ENCODE measurements at places on chromosomes 2 and 18.

DNA sequence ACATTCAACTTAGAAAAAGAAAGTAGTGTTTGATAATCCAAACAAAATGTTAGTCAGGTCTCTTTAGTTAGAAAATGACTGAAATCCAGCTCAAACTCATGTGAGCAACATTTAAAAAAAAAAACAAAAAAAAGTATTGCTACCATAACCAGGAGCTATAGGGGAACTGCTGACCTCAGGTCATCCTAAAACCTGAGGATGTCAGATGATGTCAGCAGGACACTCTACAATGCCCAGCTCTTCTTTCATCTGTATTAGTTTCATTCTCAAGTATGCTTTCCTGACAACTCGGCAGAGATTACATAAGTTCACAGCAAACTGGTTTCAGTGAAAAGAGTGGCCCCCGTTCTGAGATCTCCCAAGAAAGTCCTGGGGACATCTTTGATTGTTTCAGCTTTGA, 4.2 kb upstream of the ESCO1 start:
- DNase-seq = no peak

DNA sequence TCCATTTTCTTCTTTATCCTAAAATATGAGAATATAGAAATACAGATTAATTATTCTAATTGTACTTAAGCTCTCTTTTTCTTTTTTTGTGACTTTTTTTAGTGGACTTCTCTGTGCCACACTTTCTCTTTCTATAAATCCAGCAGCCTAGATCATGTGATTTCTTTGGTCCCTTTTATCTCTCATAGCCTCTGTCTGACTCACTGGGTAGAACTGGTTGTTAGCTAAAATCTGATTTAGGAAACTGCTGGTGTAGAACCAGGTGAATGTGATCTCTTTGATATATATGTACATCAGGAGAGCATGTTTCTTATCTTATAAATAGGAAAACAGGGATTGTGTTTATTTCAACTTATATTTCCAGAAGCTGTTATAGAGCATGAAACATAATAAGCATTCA, 54.9 kb downstream of the VRK2 start:
- DNase-seq = no peak

- DNase-seq = peak; percentile 48
Measured at GRCh38 chr2:169095621-169096105, 26.3 kb downstream of the DHRS9 start.

- DNase-seq = no peak
Measured at GRCh38 chr2:85785871-85786270, 32.1 kb downstream of the ATOH8 start.

GRCh38 chr2:207066791-207067460, 98.8 kb downstream of the KLF7 start:
- no peak for DNase-seq

GRCh38 chr2:28137221-28137620, 246.7 kb downstream of the BABAM2 start:
- DNase-seq = no peak

DNA sequence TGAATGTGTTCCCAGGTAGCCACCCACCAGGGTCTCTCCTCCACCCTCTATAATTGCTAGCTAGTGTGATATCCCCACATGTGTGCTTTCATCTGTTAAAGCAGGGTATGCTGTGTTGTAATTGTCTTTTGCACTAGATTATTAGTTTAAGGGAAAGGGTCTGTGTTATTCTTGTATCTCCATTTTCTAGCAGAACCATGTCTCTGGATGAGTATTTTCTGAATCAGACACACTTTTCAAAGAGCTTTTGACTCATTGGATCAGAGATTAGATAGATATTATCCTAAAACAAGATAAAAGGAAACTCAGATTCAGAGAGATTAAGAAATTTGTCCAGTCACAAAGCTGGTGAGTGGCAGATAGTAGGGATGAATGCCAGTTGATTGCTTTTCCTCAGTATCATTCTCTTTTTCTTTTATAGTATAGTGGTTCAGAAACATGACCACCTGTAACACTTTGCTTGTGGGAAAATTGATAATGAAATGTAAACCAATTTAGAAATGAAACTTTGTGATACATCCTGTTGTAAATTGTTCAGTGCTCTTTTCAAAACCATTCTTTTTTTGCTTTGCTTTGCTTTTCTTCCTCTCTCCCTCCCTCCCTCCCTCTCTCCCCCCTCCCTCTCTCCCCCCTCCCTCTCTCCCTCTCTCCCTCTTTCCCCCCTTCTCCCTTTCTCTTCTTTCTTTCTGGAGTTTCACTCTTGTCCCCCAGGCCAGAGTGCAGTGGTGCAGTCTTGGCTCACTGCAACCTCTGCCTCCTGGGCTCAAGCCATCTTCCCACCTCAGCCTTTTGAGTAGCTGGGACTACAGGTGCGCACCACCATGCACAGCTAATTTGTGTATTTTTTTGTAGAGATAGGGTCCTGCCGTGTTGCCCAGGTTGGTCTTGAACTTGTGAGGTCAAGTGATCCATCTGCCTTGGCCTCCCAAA, 7.4 kb downstream of the MIB1 start:
- no peak for DNase-seq

DNA sequence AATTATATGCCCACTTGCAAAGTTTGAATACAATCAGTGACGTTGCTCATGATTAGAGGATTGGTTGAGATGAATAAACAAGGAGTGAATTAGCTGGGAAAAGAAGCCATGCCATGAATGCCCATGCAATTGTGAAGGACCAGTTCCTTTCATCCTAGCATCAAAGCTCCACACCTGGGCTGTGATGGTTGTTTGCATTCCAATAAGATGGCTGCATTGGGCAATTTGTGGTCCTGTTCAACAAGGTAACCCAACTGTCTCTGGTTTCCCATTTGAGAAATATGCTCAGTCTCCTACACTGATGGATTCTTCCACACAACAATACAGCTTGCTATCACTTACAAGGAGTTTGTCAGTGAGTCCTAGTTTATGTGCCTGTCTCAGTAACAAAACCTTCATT, 550.2 kb downstream of the STK39 start:
- DNase-seq = no peak

- DNase-seq = no peak
Measured at GRCh38 chr18:25496544-25496943, 144.6 kb upstream of the ZNF521 start.

DNA sequence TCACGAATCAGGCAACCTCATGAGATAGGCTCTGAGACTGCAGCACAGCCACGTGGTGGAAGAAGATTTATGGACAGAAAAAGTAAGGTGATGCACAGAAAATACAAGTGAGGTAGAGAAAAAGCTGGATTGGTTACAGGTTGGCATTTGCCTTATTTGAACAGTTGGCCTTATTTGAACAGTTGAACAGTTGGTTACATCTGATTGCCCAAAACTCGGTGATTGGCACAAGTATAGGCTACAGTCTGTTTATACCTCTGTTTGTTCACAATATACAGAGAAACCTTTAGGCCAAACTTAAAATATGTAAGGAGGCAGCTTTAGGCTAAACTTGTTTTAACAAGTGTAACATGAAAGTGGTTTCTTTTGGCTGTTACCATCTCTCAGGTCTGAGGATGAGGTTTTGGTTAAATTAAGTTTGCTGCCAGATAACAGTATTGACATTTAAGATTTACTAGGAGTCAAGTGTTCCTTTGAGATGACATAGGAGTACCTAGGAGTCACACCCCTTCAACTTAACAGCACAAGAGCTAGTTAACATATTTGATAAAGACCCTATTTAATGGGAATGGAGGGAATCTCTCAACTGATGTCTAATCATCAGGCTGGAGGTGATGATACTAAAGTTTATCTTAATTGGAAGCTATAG, 16.5 kb upstream of the GPR155 start:
- no peak for DNase-seq

- DNase-seq = no peak
Measured at GRCh38 chr2:213818436-213818835, 534.2 kb downstream of the SPAG16 start.

DNA sequence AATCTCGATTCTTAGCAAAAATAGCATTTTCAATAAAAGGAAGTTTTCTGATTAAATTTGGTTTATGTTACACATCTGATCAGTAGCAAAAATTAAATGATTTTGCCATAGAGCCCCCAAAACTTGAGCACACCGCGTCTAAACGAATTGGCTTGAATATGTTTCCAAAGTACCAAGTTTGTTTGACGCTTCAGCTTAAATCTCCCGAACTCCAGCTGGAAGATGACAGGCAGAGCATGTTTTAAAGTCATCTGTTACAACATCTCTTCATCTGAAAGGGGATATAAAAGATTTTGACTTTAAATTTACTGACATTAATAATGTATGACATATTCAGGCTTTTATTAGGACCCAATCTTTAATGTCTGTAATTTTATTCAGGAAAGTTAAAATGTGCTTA, 129.8 kb downstream of the NCK2 start:
- no peak for DNase-seq

DNA sequence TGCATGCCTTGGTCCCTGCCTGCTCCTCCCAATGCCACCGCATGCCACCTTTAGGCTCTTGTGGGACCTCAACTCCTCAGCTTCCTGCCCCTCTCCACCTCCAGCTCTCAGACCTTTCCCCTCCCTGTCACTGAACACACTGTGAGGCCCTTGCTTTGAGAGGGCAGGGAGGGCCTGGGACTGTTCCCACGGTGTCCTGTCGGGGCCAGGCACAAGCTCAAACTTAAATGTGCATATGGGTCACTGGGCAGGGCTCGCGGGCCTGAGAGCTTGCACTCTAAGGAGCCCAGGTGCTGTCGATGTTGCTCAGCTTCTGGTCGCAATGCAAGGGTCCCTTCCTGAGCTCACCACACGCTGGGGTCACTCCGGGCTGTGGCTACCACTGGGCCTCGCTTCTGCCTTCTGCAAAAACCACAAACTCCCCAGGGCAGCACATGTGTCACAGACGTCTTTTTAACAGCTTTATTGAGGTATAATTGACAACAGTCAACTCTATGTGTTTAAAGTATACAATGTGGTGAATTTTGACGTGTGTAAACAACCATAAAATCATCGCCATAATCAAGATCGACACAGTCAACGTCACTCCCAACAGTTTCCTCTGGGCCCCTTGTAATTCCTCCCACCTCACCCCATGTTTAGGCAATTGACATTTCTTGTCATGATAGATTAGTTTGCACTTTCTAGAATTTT, 11.9 kb upstream of the B3GNT7 start:
- DNase-seq = no peak

GRCh38 chr18:37532917-37533316, 32.7 kb downstream of the CELF4 start:
- DNase-seq = no peak

DNA sequence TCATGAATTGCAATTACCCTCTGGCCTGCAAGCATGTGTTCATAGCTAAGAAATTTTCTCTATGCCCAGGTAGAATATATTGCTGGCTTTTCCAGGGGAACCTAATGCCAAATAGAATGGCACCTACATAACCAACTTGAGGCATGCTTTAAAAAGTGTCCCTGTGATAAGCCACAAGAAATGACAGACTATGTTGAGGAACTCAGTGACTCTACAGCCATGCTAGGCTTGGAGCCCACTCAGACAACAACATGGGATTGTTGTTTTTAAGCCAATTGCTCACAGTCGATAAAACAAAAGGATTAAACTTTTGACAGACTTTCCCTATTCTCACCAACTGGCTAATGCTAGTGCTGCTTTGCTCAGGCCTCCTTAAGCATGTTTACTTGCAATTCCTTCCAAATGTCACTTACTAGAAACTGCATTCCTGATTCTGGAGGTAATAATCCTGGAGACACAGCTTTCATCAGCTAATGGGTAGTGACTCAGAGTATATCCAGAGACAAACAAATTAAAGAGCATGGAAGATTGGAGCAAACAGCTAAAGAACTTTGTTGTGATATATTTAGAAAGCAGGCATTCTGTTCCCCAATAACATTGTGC, 249.0 kb downstream of the SLC8A1 start:
- no peak for DNase-seq

DNA sequence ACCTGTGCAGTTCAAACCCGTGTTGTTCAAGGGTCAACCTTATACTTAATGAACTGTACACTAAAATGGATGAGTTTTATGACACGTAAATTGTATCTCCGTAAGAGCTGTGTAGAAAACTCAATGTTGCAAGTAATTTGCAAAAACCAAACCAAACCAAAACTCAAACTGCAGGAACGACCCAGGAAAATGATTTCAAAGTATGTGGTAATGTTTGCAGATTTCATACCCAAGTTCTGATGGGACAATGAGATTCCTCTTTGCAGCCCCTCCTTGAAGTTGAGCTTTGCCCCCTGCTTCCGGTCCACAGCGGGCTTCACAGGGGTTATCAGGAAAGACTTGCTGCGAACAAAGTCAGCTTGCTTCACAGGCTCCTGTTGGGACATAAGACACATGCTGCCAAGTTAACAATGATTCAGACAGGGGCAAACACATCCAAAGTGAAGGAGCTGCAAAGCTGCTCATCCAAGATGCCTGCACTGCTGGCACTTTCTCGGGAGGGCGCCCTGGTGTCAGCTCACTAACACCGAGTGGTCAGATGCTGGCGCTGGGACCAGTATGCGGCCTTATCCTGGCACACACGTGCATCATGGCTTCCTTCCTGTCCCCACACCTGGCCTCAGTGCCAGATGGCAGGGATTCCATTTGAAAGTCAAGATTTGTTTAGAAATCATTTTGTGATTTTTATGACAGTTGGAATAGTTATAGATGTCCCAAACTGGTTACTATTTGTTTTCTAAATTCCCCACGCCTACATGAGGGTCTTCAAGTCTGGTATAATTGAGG, 65.2 kb upstream of the MGAT4A start:
- no peak for DNase-seq

- no peak for DNase-seq
Measured at GRCh38 chr2:234955971-234956509, 4.2 kb downstream of the SH3BP4 start.

DNA sequence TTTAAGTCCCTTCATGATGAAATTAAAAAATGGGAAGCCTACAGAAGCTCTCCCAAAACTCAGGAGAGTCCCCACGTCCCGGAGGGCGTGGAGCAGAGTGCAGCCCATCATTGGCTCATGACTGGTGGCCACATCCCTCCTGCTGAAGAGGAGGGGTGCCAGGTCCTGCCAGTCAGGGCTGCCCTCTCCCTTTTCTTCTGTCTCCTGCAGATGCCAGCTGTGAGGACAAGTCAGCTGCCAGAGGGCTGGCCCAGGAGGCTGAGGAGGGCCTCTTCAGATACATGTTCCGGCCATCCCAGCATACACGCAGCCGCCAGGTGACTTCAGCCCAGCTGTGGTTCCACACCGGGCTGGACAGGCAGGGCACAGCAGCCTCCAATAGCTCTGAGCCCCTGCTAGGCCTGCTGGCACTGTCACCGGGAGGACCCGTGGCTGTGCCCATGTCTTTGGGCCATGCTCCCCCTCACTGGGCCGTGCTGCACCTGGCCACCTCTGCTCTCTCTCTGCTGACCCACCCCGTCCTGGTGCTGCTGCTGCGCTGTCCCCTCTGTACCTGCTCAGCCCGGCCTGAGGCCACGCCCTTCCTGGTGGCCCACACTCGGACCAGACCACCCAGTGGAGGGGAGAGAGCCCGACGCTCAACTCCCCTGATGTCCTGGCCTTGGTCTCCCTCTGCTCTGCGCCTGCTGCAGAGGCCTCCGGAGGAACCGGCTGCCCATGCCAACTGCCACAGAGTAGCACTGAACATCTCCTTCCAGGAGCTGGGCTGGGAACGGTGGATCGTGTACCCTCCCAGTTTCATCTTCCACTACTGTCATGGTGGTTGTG, 2.6 kb downstream of the INHA start:
- no peak for DNase-seq

GRCh38 chr2:84931384-84931821, 25.9 kb downstream of the TMSB10 start:
- DNase-seq = no peak

GRCh38 chr2:54636415-54637139, 86.9 kb upstream of the EML6 start:
- no peak for DNase-seq

GRCh38 chr18:80159713-80160636, 50.9 kb downstream of the ADNP2 start:
- DNase-seq = no peak

All from HCT116 (cell line).